Lung microvascular endothelial cell (primary cell): ENCODE measurements at places on chromosomes 5 and 9. TPM values are rescaled to one million over a fixed set of nuclear protein-coding genes. Genes with fewer than 3 reads are reported as not detected.

CCIN gene
- total RNA-seq, result under 0.01 and 0.22 TPM in 2 replicates

HK3 gene
- total RNA-seq, result not detected in 2 replicates

GRCh38 chr5:8945972-8946371 lies 599.9 kb downstream of the SEMA5A start:
- peak; percentile 5 for DNase-seq

GRCh38 chr5:109167586-109167985 lies 242.2 kb downstream of the PJA2 start:
- DNase-seq, result no peak

DNA sequence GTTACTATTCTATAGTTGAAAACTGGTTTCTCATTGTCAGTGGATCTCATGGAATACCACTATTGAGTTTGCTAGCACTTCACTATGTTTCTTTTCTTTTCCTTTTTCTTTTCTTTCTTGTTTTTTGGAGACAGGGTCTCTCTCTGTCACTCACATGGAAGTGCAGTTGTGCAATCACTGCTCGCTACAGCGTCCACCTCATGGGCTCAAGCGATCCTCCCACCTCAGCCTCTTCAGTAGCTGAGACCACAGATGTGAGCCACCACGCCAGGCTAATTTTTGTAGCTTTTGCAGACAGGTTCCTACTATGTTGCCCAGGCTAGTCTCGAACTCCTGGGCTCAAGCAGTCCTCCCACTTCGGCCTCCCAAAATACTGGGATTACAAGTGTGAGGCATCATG lies 42.7 kb upstream of the VCAN start:
- DNase-seq, result no peak

DNA sequence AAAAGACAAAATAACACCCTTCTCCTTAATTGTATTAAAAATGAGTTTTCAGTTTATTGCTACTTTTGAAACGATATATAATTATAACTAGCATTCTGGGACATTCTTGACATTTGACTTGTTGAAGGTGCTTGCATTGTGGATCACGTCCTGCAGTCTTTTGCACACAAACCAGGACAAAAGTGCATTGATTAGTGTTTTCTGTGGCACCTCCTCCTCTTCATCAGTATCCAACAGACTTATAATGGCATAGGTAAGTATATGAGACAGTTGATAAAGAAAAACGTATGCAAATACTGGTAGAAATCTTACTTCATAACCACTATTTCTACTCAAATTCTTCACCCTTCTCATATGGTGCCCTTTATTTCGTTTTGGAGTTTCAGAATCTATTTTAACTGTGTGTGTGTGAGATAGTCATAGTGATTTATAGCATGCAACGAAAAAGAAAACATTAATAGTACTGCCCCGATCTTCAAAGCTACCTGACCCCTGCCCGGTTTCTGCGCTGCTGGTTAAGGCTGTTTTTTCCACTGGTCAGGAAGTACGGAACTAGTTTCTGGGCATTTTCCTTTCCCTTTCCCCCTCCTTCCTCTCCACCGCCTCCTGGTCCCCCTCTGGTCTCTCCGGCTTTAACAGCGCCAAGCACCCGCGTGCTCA lies 639 bp upstream of the RASA1 start:
- no peak for DNase-seq

DNA sequence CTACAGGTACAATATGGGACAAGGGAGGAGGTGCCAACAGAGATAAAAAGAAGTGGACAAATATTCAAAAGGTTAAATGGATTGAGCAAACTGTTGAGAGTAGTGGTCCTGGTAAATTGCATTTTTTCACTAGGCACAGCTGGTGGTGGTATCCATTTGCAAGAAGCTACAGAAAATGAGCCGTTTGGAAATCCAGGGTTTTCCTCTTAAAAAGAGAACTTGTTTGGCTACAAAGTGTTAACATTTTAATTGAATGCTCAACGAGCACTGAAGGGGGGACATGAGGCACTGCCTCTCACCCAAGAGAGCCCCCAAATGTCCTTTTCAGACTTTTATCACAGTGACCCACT lies 491 bp upstream of the ZCCHC9 start:
- peak; percentile 19 for DNase-seq

- peak; percentile 72 for DNase-seq
Observed at GRCh38 chr5:74502479-74502950, 138.0 kb downstream of the ENC1 start.

DNA sequence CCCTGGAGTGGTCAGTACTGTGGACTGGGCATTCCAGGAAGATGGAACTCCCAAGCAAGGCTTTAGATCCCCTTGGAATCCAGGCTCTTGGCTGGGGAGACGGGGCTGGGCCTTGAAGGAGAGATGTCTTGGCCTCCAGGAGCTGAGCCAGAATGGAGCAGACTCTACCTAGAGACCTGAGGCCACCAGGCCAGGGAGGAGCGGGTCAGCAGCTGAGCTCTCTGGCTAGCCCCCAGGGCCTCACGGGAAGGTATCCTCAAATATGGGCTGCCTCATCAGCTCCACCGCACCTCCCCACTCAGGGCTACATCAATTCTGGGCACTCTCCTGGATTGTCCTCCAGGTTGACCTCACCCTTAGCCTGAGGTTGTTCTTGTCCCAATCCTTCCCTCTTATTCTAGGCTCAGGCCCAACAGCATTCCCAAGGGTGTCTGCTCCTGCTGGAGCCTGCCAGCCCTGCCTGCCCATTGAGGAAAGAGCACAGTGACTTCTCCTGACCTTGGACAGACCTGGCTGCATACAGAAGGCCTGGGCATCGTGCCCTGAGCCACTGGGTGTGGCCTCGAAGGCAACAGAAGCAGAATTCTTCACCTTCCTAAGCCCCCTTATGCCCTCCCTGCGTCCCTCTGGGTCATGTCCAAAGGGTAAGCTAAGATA lies 3.0 kb upstream of the PDLIM4 start:
- DNase-seq, result no peak

DNA sequence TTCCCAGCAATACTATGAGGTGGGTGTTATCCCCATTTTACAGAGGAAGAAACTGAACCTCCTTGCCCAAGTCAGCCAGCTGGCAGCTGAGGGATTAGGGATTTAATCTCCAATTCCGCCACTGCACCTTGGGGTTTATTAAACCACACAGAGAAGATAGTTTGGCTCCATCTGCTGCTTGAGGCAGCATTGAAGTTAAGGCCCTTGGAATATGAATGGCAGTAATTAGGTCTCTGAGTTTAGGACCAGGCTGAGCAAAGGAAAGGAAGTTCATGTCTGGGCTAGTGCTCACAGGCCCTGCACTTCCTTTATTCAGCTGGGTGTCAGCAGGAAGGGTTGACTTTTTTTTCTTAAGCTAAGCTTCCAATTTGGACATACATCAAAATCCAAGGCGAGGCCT lies 86.9 kb upstream of the GDNF start:
- no peak for DNase-seq

- DNase-seq, result no peak
Observed at GRCh38 chr5:64977779-64978178, 209.0 kb downstream of the CWC27 start.

GRCh38 chr5:32753765-32754164 lies 42.6 kb downstream of the NPR3 start:
- DNase-seq, result no peak

- DNase-seq, result no peak
Observed at GRCh38 chr9:124513376-124513994, 6.3 kb upstream of the NR5A1 start.

DNA sequence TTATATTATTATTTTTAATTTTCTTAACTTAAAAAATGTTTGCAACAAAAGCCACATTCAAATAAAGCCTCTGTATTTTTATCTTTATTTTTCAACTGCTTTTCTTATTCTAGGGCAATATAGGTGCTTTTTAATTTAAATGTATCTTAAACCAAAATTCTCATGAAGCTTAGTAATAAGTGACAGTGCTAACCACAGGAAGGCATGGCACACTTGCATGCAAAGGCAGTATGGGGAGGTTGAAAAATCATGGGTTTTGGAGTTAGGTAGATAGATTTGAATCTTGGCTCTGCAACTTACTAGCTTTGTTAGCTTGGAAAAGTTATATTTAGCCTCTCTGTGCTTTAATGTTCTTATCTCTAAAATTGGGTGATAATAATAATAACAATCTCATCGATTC lies 458.0 kb downstream of the DMAC1 start:
- DNase-seq, result no peak

GRCh38 chr5:59274106-59274636 lies 619.4 kb downstream of the PDE4D start:
- no peak for DNase-seq

DNA sequence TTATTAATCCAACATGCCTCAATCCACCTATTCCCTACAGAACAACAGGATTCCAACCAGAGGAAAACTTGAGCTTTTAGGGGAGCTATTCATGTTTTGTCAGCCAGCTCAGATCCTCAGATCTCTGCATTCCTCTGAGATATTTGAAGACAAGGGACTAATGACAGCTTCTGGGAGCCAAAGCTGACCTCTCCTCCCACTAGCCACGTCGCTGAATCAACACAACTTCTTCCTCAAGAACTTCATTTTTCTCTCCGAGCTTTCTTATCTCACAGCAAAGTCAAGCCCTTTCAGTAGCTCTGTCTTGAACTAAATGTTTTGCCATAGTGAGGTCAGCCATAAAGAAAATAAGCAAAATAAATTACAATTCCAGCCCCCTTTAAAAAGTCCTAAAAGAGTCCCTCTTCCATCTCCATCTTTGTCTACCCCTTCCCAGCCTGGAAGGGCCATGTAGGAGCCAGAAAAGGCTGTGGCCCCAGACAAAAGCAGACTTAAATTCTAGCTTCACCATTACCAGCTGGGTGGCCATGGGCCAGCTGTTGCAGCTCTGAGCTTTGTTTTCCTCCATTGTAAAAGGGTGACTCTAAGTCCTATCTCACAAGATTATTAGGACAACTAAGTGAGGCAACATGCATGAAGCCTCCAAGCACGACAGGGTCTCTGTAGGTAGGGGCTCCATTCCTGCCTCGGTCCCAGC lies 65.0 kb downstream of the HSD17B3 start:
- no peak for DNase-seq

DNA sequence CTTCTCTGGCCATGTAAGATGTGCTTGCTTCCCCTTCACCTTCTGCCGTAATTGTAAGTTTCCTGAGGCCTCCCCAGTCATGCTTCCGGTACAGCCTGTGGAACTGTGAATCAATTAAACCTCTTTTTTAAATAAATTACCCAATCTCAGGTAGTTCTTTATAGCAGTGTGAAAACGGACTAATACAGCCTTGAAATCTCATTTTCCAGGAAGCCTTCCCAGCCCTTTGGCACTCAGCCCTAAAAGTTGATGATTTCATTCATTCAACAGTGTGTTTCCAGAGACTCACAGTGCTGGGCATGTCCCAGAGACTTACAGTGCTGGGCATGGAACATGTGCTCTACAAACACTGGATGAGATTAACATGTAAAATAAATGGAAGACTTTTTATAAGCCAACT lies 135.8 kb downstream of the DCP2 start:
- peak; percentile 75 for DNase-seq

DNA sequence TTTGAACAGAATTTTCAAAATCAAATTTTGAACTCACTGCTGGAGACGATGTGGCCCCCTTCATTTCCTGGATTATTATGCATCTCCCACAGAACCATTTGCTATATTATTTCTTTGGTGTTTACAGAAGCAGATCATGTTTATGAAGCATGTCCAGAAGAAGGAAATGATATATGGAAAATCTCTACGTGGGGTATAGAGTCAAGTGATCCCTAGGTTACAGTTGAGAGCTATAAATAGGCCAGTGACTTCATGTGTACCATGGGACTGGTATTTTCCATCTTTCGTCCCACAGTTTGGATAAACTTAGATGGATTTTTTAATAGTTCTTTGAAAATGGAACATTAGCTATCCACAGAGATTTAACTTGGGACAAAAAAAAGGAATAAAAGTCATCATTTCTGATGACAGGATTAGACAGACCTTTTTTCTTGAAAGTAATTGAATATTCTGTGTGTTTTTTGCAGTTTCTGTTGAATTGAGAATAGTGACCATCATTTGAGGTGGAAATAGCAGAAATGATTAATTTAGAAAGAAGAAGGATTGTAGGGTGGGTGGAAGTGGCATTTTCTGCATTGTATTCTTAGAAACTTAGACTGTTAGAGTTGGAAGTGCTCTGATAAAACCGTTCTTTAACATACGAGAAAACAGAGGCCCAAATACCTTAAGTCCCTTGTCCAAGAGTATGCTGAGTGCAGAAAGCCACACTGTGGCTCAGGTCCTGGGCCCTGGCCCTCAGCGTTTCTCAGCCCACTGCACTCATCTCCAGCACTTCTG lies 136.4 kb downstream of the PIP5K1B start:
- peak; percentile 1 for DNase-seq

ACTBL2 gene
- total RNA-seq, result under 0.01 TPM in 1 of 2 replicates, not detected in the other

IFNA21 gene
- not detected in 2 replicates for total RNA-seq

DNA sequence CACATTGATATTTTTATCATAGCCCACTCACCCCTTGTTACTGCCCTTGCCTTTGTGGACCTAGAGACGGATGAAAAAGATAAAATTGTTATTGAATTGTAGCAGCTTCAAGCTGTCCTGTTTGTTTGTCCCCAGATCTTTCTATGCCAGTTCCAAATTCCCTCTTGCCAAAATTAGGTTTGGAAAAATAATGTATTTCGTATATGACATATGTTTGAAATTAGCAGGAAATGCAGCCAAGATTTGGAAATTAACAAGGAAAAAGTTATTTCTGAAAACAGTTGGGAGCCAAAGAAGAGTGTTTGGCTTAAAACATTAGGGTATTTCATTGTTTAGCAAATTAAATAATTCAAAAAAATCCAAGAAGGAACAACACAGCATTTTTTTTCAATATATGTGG lies 33.5 kb downstream of the SPATA31D1 start:
- no peak for DNase-seq

IL11RA gene
- 3.3 and 3.4 TPM in 2 replicates for total RNA-seq

DNA sequence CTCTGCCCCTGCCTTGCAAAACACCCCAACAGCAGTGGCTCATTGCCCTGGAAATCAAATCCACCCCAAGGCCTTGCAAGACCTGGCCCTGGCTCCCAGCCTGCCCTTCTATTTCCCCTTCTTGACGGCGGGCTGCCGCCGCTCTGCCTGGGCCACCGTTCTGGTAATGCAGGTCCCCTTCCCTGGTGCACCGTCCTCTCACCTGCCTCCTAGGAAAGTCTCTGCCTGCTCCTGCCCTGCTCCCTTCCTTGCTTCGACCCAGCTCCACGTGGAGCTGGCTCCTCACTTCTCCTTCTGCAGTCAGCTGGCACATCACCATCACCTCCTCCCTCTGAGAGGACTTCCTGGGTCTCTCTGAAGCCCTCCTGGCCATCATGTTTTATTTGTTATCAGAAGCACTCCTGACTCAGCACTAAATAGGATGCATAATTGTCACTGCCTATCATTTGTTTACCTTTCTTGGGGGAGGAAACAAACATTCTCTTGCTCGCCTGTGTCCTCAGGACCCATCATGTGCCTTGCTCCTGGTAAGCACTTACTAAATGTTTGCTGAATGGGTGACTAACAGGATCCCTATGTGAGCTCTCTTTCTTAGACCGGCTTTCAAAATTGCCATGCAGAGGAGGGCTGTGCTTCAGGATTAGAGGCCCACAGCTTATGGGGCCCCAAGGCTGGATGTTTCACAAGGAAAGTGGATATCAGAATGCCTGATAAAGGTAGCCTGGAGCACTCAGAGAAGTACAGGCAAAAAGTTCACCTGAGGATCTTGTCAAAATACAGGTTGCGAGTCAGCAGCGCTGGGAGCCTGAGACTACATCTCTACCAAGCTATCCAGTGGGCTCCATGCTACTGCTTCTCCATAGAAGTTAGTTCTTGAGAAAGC lies 19.6 kb upstream of the C5orf47 start:
- no peak for DNase-seq

CYLC2 gene
- not detected in 2 replicates for total RNA-seq
